ENCODE measurements at places on chromosomes 16 and 17.

DNA sequence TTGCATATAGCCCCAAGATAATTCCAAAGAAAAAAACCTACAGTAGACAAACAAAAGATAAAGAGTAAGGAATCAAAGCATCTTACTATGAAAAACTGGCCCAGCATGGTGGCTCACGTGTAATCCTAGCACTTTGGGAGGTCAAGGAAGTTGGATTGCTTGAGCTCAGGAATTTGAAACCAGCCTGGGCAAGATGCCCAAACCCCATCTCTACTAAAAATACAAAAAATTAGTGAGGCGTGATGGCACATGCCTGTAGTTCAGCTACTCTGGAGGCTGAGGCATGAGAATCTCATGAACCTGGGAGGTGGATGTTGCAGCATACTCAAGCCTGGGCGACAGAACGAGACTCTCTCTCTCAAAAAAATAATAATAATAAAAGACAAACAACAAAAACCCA is 764.7 kb upstream of the KIF2B start:
- DNase-seq, result no peak

GRCh38 chr17:19973156-19973555 is 4.5 kb downstream of the AKAP10 start:
- DNase-seq, result no peak

- DNase-seq, result no peak
Measured at GRCh38 chr17:17416400-17417360, 60.1 kb upstream of the MED9 start.

- DNase-seq, result no peak
Measured at GRCh38 chr17:66488864-66489263, 186.5 kb downstream of the PRKCA start.

- peak; percentile 73 for DNase-seq
Measured at GRCh38 chr17:45171338-45172231, 9.9 kb downstream of the HEXIM2 start.

GRCh38 chr16:75279305-75279704 is 27.9 kb upstream of the BCAR1 start:
- DNase-seq, result no peak

DNA sequence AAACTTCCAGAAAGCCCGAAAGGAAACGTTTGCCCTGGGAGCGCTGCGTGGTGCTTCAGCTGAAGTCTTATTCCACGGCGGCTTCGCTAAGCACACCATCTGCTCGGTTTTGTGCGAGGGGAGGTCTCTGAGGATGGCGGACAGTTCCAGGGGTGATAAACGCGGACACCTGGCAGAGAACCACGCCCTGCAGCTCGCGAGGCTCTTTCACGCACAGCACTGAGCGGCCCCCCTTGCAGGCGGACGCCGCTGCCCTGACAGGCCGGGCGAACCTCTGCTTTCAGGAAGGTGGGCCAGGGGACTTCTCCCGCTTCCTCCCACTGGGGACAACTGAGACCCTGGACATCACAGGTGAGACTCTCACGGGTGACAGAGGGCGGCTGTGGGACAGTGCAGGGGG is 3.7 kb downstream of the MVD start:
- no peak for DNase-seq

DNA sequence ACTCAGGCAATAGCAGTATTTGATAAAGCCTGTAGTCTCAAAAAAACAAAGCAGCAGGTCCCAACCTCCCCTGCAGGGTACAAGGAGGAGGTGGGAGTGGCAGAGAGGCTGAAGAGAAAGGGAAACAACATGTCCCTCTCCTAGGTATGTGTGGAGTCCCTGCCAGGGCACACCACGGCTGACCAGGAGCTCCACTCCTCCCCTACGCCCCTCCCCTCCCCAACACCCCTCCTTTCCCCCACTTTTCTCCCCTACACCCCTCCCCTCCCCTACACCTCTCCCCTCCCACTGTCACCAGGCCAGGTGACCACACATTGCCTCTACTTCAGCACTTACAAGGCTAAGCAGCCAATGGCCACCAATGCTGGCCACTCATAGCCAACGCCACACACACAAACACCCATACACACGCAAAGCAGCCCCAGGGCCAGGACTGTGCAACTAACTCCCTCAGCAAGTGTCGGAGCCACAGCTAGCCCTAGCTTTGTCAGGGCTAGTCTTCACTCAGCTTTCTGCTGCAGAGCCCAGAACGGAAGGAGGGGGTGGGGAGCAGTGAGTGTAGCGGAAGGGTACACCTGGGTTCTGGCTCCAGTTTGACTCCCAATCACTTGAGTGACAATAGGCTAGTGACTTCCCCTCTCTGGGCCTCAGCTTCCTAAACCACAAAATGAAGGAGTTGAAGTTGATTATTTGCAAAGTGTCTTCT is 8.2 kb downstream of the CAVIN1 start:
- DNase-seq, result no peak

DNA sequence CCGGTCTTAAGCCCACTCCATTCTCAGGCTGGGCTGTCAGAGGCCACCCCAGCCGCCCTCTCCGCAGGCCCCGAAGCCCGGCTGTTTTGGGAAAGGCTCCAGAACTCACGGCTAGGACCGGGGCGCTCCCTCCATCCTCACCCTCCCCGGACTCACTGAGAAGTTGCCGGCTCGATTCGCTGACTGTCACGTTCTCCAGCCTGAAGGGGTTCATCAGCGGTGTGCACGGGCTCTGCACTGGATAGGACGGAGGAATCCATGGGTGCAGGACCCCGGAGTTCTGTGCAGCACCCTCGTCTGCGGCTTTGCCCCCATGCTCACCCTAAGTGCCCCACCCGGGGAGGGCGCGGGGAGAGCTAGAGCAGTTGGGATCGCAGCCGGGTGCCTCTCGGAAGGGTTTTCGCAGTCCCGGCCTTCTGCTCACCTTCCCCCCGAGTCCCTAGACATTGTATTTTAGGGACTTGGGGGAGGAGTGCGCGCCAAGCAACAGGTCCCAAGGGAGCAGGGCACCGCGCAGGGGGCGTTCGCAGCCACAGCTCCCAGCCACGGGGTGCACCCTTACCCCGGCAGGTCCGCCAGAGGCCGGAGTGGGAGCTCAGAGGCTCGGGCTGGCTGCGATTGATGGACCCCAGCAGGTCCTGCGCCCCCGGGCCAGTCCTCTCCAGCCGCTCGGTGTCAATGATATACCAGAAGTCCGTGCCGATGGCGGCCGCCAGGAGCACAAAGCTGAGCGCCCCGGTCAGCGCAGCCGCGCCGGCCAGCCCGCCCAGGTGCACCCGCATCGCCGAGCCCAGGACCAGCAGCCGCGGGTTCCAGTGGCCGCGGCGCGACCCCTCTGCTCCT is 1.0 kb downstream of the TMEM114 start:
- peak; percentile 65 for DNase-seq

GRCh38 chr16:81296631-81297030 is 18.1 kb upstream of the GAN start:
- DNase-seq, result no peak
